ENCODE measurements at places on chromosomes 4 and X.

- DNase-seq: no peak
These were observed 66.8 kb upstream of the LSM6 start for GRCh38 chr4:146108756-146109155.

DNA sequence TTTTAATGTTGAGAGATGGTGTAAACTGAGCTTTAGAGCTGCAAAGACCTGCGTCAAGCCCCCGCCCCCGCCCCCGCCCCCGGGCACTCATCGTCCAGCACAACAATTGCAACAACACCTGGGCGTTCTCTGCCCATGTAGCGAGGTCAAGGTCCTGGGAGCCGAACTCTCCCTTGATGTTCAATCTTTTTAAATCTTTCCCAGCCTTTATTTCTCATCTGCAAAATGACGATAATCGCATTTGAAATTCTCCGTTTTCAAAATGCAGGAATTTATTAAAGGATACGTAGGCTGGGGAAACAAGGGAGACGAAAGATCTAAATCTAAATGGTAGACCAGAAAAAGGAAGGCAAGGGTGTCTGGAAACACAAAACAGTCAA is 648 bp upstream of the MSMO1 start:
- DNase-seq: no peak

- DNase-seq: no peak
These were observed 227.2 kb downstream of the SNCA start for GRCh38 chr4:89609756-89610155.

DNA sequence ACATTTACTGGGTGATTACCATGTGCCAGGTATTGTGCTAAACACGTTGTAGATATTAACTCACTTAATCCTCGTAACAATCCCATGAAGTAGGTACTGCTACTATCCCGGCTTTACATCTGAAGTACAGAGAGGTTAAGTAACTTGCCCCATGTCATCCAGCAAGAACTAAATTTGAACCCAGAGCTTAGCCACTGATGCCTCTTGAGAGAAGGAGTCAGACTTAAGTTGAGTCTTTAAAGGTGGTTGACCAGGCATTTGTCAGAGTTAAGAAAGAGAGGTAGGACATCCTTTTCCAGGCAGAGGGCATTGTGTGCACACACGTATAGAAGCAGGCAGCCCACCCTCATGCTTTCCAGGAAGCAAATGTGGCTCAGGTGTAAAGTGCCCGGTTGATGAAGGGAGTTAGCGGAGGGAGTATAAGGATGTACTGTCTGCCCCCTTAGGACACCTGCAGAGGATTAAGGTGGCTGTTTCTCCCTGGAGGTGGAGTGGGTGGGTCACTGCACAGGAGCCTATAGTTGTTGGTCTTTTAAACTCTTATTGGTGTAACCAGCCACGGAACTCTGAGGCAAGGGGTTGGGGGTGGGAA is 335 bp upstream of the CD38 start:
- DNase-seq: no peak

DNA sequence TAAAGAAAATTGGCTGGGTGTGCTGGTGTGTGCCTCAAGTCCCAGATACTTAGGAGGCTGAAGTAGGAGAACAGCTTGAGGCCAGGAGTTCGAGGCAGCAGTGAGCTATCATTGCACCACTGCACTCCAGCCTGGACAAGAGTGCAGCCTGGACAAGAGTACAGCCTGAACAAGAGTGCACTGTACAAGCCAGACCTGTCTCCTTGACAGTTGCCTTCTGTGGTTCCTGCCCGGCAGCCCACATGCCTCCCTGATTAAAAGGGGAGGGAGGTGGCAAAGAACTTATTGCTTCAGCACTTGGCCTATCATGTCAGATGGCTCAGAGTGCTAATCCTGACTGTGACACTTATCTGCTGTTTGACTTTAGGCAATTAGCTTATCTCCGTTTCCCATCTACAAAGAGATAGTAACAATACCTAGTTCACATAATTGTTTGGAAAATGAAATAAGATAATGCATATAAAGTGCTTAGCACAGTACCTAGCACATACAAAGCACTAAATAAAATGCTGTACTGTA is 249.1 kb downstream of the DCLK2 start:
- DNase-seq: no peak

DNA sequence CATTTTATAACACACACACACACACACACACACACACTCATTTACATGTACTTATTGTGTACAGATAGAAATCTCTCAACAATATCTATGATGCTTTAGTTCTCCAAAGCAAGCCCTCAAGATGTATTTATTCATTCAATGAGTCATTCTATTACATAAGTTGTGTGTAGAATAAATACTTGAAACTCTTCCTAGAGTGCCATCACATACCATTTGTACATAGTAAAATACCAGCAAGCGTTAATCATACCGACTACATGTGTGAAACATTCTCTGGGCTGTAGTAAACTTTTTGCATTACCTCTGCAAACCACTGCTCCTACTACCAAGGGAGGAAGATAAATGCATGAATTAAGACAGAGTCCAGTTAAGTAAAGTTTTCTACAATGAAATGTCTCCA is 70.9 kb downstream of the EPHA5 start:
- DNase-seq: peak; percentile 14

DNA sequence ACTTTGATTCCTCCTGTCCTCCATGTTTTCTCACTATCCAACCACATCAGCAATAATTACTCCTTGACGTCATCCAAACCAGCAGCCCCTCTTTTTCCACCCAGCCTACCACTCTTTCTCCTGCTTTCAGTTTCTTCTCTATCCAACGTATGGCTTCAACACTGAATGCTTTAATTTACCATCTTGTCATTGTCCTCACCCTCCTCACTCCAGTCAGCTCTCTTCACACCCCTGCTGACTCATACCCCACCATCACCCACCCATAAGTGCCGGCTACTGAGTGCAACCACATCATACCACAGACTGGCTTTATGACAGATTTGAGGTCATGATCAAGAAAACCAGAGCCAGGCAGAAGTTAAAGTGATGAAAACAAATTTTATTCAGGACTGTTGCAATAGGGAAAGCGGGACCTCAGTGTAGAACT is 9.8 kb upstream of the ANXA5 start:
- DNase-seq: no peak

GRCh38 chr4:181971973-181972372 is 271.2 kb upstream of the TENM3 start:
- DNase-seq: no peak

DNA sequence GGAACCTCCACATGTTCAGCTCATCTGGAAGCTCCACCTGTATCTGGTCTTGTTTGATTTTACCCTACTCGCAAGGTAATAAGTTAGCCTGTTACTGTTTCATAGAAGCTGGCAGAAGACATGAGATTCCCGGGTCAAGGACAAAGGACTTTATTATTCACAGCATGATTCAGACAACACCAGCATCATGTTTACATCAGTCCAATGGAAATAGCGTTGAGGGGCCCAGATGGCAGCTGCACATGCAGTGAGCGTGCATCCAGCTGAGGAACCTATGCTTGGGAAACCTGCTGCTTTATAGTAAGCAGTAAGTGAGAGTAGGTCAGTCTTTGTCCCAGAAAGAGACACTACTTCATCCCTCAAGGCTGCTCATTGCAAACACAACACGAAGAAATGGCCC is 19.8 kb downstream of the TSPAN5 start:
- DNase-seq: no peak

Measured in HS-5 (cell line).